ENCODE measurements at places on chromosomes 4 and X.

DNA sequence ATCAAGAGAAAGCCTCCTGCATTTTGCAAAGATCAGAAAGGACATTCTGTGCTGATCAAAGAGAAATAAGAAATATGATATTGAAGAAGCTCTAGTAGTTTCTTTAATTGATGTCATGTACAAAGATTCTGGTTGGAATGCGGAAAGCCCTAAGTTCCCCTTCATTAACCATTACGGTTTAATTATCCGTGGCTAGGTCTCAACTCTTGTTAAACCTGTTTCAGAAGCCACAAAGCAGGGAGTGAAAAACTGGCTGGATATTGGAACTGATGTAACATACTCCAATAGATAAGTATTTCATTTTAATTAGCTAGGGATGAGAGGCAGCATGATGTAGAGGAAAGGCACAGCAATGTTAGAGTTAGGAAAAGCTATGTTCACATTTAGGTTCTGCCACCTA, 55.7 kb downstream of the SPANXN3 start:
- DNase-seq: no peak

GRCh38 chrX:23003116-23003515, 3.4 kb downstream of the DDX53 start:
- DNase-seq: no peak

- DNase-seq: no peak
Observed at GRCh38 chr4:109072595-109072994, 229.9 kb downstream of the COL25A1 start.

DNA sequence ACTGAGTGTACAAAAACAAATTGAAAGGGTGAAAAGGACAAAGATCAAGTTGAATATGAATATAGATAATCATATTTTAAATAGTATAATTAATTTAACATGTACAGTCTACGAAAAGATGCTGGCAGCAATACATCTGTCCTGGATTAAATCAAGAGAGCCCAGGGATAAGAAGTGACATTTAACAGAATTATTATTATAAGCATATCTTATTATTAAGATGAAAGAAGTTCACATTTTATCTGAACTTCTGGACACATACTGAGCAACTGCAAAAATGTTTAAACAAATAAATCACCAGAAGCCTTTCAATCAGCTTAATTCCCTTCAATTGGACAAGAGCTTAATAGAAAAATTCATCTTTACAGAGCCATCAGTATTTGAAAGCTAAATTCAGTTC, 50.4 kb downstream of the SERTM2 start:
- no peak for DNase-seq

- no peak for DNase-seq
Observed at GRCh38 chrX:44183329-44183728, 160.1 kb downstream of the EFHC2 start.

DNA sequence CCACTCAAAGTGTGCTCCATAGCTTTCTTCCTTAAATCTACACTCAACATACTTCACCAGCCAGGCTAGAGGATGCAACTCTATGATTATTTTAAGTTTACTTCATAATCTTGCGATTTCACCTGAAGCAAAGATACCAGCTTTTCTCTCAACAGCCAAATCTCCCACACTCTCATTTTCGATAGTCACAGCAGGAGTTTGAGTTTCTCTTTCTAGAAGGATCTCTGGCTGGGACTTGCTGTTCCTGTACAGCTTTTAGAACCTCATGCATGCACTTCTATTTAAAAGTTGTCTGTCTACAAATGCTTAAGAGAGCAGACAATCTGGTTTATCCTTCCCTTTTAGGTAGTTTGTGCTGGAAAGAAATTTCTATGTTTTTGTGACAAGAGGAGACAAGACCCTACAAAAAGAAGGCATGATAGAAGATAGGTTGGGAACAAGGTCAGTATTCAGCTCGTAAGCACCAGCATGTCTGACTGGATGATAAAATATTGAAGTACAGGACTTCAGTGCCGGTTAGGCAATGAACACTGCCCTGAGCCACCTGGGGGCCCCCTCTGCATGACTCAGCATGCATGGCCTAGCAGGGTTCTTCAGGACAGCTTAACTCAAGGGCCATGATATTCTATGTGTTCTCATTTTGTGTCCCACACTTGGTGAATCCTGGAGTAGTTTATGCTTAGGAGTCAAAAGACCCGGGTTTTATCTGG, 65.6 kb downstream of the ATXN3L start:
- no peak for DNase-seq

- no peak for DNase-seq
Observed at GRCh38 chr4:7531640-7531994, 96.9 kb upstream of the PSAPL1 start.

GRCh38 chr4:4406455-4407298, 19.8 kb downstream of the NSG1 start:
- no peak for DNase-seq

DNA sequence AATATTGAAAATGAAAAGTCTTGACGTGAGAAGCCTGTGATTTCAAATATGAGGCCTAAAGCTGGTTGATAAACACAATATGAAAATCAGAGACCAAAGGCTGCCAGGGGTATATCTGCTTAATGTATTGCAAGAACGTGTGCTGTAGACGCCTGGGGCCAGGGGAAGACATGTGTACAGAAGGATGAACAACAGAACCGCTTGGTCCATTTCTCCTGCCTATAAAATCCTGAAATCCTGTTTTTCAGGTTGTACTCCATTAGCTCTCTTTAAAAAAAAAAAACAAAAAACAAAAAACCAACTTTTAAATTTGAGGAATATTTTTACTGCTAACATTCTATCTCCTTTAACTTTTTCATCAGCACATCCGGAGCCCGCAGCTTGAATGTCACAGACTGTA, 109.2 kb downstream of the STOX2 start:
- no peak for DNase-seq

- no peak for DNase-seq
Observed at GRCh38 chr4:4356106-4357041, 30.5 kb upstream of the NSG1 start.

GRCh38 chrX:86133761-86134160, 14.5 kb upstream of the DACH2 start:
- DNase-seq: no peak
